ENCODE measurements at places on chromosomes 6 and 20.

- H3K36me3 ChIP-seq: no peaks in the 10 kb centered on the region
- H3K4me3 ChIP-seq: no peak overlapping the region
- H3K4me1 ChIP-seq: peaks cover 8% of the 10 kb centered on the region
- H3K27ac ChIP-seq: no peak overlapping the region
Measured at GRCh38 chr6:37537548-37537947, 37.9 kb upstream of the CCDC167 start.

DNA sequence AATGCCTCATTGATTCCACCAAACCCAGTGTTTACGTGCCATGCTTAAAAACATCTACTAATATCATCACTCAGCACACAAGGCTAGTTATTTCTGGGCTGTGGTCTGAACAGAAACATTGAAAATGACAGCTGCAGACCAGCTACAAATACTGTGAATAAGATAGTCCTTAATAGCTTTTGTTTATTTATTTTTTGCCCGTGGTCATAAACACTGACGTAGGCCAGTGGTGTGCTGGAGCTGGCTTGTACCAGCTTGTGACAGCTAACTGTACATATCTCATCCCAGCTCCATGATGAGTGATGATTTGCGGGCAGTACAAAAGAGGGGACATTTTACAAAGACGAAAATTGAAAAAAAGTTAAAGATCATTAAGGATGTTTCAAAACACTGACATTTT is 1057.0 kb downstream of the EPHA7 start:
- no peaks in the 10 kb centered on the region for H3K36me3 ChIP-seq
- DNase-seq: no peak
- H3K27me3 ChIP-seq: no peaks in the 10 kb centered on the region
- H3K4me3 ChIP-seq: no peak overlapping the region
- H3K4me1 ChIP-seq: no peaks in the 10 kb centered on the region

- no peak for DNase-seq
- H3K36me3 ChIP-seq: no peaks in the 10 kb centered on the region
- H3K4me1 ChIP-seq: no peaks in the 10 kb centered on the region
- no peaks in the 10 kb centered on the region for H3K27me3 ChIP-seq
- no peak overlapping the region for H3K27ac ChIP-seq
Measured at GRCh38 chr20:62487561-62488354, 12.0 kb upstream of the GATA5 start.

- H3K4me1 ChIP-seq: no peaks in the 10 kb centered on the region
- H3K27me3 ChIP-seq: no peaks in the 10 kb centered on the region
- DNase-seq: no peak
- H3K4me3 ChIP-seq: no peak overlapping the region
- H3K27ac ChIP-seq: no peak overlapping the region
- no peaks in the 10 kb centered on the region for H3K36me3 ChIP-seq
Measured at GRCh38 chr6:33589731-33590530, 9.9 kb upstream of the BAK1 start.

- H3K27me3 ChIP-seq: no peaks in the 10 kb centered on the region
- H3K27ac ChIP-seq: no peak overlapping the region
- no peaks in the 10 kb centered on the region for H3K36me3 ChIP-seq
- no peak overlapping the region for H3K4me3 ChIP-seq
- DNase-seq: peak; percentile 66
- H3K4me1 ChIP-seq: peaks cover 3% of the 10 kb centered on the region
Measured at GRCh38 chr6:80338201-80338836, 231.8 kb downstream of the BCKDHB start.

GRCh38 chr6:109087661-109088264 is 6.9 kb downstream of the SESN1 start:
- no peak for DNase-seq
- H3K4me3 ChIP-seq: no peak overlapping the region
- no peaks in the 10 kb centered on the region for H3K27me3 ChIP-seq
- H3K27ac ChIP-seq: no peak overlapping the region
- H3K4me1 ChIP-seq: no peaks in the 10 kb centered on the region
- no peaks in the 10 kb centered on the region for H3K36me3 ChIP-seq

DNA sequence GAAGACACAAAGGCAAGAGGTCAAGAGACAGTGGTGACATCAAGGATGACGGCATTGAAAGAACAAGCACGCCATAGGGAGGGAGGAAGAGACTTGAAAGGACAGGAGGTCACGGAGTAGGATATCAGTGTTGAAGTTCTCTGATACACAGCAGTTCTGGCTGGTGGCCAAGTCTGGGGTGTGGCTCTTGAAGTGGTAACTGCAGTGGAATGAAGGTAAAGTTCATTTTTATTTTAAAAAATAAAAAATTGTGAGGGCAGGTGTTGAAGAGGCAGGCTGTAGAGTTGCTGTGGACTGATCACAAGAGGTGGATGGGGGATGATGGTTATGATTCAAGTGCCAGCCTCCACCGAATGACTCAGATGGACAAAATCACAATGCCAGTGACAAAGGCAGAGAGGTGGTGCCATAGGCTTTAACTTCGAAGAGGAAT is 53.2 kb upstream of the BMP2 start:
- no peaks in the 10 kb centered on the region for H3K27me3 ChIP-seq
- H3K27ac ChIP-seq: no peak overlapping the region
- no peak overlapping the region for H3K4me3 ChIP-seq
- H3K36me3 ChIP-seq: no peaks in the 10 kb centered on the region
- no peaks in the 10 kb centered on the region for H3K4me1 ChIP-seq

GRCh38 chr20:45552456-45552855 is 5.3 kb upstream of the EPPIN start:
- no peaks in the 10 kb centered on the region for H3K36me3 ChIP-seq
- H3K27ac ChIP-seq: no peak overlapping the region
- H3K27me3 ChIP-seq: no peaks in the 10 kb centered on the region
- no peaks in the 10 kb centered on the region for H3K4me1 ChIP-seq
- DNase-seq: no peak

DNA sequence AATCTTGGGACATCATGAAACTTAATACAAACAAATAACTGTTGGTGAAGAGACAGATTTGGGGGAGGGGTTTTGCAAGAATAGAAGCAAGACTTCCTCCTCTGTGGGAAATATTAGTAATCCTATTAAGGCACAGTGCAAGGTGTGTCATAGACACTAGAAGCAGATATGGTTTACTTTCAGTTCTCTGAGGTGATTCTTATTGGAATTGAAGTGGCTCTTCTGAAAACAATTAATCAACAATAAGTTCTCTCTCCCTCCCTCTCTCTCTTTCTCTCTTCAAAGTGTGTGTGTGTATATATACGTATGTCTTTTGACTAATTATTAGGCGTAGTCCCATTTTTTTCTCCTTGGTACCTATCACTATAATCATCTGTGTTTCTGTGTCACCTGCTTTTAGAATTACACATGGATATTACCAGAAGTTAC is 99.8 kb downstream of the HIVEP2 start:
- H3K36me3 ChIP-seq: no peaks in the 10 kb centered on the region
- no peaks in the 10 kb centered on the region for H3K4me1 ChIP-seq
- no peak for DNase-seq
- peak overlapping the region; percentile 36 for H3K4me3 ChIP-seq

DNA sequence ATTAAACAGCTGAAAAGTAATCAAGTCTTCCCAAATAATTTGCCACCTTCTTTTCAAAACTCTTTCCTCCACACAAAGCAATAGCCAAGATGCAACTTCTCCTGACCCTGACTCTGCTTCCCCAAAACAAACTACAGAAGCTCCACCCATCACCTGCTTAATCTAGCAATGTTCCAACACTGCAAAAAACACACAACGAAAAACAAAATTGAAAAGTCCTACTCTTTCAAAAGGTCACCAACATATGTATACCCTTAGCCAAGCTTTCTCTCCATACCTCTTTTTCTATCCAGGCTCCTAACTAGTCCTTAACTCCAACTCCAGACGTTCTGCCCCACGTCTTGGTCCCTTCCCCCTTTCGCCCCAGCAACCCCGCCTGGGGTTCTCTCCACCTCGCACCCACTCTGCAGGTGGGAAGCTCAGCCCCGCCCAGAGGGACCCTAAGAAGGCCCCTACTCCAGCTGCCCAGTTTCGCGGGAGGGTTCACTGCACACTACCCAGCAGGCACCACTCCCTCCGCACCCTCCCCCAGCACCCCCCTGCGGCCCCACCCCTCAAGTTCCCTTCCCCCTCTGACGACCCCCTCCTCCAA is 717 bp downstream of the CSNK2A1 start:
- no peaks in the 10 kb centered on the region for H3K4me1 ChIP-seq
- no peaks in the 10 kb centered on the region for H3K27me3 ChIP-seq
- peak overlapping the region; percentile 81 for H3K27ac ChIP-seq
- peak overlapping the region; percentile 89 for H3K4me3 ChIP-seq

DNA sequence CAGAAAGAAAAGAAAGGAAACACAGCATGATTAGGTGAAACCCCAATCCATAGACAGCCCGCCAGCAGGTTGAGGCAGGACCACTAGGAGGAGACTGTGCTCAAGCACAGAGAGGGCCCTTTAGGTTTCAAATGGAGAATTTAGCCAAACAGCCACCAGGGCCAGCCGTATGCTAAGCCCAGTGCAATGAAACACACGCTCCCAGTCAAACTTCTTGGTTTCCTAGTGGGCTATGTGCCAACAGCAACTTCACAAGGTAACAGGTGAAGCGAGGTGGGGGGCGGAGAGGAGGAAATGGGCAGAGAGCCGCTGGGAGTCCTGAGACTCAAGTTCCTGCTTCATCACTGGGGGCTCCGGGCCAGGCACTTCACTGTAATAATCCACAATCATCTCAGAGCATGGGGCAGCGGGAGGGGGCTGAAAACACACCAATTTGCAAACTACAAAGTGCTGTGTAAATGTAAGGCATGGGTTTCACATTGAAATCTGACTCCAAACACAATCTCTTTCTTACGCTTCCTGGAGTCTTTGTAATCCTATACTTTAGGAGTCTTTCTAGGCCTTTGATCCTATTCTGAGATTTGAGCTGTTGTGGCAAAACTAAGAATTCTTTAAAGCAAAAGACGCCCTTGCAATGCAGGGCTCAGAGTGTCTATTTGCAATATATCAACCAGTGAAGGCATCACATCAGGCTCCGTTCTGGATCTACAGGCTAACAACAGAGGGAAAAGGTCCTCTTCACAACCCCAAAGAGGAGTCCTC is 117.3 kb downstream of the OPRM1 start:
- no peak overlapping the region for H3K4me3 ChIP-seq
- H3K4me1 ChIP-seq: peaks cover 11% of the 10 kb centered on the region
- DNase-seq: peak; percentile 44

DNA sequence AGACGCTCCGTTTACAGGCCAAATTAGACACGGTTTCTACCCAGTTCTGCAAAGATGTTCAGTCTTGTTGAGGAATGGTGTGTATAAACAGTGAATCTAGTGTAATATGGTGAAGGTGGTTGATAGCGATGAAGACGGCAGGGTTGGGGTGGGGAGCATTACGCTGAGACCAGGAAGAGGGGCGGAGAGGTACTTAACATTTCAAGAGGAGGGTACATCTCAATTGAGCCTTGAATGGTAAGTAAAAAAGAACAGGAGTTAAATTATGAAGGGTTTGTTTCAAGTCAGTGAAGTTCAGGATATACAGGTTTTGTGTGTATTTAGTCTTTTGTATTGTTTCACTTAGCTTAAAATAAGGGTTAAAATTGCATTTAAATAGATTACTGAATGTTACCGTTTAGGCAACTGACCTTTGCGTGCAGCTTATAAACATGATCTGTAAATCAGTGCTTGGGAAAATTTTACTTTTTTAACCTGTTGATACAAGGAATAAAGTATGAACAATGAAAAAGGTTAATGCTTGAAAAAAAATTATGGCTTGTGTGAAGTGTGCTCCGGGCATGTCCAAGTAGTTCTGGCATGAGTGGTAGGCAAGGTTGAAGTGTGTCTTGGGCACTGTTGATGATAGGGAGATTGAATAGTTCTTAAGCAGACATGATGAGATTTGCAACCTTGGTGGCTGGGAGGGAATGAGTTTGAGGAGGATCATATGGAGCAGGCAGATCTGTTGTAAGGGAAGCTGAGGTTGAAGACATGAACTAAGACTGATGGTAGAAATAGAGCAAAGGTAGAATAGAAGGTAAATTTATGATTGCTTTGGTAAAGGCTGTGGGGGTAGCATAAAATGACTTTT is 842 bp downstream of the POLR1C start:
- H3K27me3 ChIP-seq: no peaks in the 10 kb centered on the region
- peak overlapping the region; percentile 77 for H3K4me3 ChIP-seq

DNA sequence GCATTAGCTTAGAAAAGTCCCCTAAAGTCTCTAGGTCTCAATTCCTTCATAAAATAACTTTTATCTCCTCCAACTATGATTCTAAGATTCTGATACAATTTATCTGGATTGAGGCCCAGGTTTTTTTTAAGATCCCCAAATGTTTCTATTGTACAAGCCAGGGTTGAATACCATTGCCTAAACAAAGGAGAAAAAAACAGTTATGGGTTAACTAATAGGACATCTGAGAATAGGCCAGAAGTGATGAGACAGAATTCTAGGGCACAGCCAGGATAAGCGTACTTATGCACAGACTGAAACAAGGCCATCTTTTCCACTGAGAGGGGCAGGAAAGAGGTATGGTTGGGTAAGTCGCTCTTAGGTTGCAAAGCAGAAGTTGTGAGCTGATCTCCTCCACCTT is 26.4 kb downstream of the EPB41L2 start:
- no peak overlapping the region for H3K4me3 ChIP-seq
- no peak overlapping the region for H3K27ac ChIP-seq
- no peak for DNase-seq
- no peaks in the 10 kb centered on the region for H3K36me3 ChIP-seq
- H3K4me1 ChIP-seq: peaks cover 9% of the 10 kb centered on the region

- no peak overlapping the region for H3K4me3 ChIP-seq
- H3K27ac ChIP-seq: no peak overlapping the region
- DNase-seq: no peak
- H3K36me3 ChIP-seq: no peaks in the 10 kb centered on the region
- no peaks in the 10 kb centered on the region for H3K4me1 ChIP-seq
Measured at GRCh38 chr20:44231713-44232468, 15.2 kb upstream of the GDAP1L1 start.

DNA sequence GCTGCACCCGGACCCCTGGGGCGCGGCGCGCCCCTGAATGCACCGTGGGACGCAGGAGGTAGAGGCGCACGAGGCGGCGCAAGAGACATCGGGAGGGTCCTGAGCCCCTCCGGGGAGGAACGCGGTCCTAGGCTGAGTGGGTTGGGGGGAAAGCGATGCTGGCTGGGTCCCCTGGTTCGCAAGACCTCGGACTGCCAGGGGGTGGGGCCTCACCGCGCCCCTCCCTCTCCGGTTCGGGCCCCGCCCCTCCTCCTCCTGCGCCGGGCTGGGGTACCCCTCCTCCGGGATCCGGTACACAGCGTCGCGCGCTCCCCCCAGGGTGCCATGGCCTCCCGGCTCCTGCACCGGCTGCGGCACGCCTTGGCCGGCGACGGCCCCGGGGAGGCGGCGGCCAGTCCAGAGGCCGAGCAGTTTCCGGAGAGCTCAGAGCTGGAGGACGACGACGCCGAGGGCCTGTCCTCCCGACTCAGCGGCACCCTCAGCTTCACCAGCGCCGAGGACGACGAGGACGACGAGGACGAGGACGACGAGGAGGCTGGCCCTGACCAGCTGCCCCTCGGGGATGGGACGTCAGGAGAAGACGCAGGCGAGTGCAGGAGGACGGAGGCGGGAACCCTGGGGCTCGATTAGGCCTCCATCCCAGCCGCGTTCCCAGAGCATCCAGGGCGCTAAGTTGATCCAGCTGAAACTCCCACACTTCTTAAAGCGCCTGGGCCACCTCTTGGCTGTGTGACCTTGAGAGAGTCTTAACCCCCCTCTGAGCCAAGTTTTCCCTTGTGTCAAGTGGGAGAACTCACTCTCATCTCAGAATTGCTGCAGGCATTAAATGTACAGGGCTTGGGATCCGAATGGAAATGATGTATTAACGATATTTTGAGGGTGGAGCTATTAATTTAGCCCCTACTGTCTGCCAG is 541 bp downstream of the SNX21 start:
- no peaks in the 10 kb centered on the region for H3K36me3 ChIP-seq
- H3K27ac ChIP-seq: peak overlapping the region; percentile 69
- H3K27me3 ChIP-seq: no peaks in the 10 kb centered on the region
- peak overlapping the region; percentile 63 for H3K4me3 ChIP-seq
